ENCODE measurements at places on chromosomes 6 and 20. TPM values are rescaled to one million over a fixed set of nuclear protein-coding genes. Genes with fewer than 3 reads are reported as not detected.

WFDC10B gene
- total RNA-seq = not detected

IMPG1 gene
- total RNA-seq = not detected

VIP gene
- total RNA-seq = not detected

CST2 gene
- not detected for total RNA-seq

SPATS1 gene
- total RNA-seq = not detected

GHRH gene
- not detected for total RNA-seq

GSTA2 gene
- total RNA-seq = not detected

TAP2 gene
- total RNA-seq = 40.5 TPM

BPIFB2 gene
- total RNA-seq = not detected

HLA-DOB gene
- total RNA-seq = not detected

MACROD2 gene
- 0.38 TPM for total RNA-seq

CRISP1 gene
- total RNA-seq = not detected

NFATC2 gene
- total RNA-seq = 0.60 TPM

PSMB8 gene
- 72.4 TPM for total RNA-seq

GSTA1 gene
- total RNA-seq = not detected

SPATA25 gene
- total RNA-seq = 0.60 TPM

ABHD16B gene
- total RNA-seq = not detected

TCP11 gene
- total RNA-seq = not detected

ZBP1 gene
- not detected for total RNA-seq

POM121L2 gene
- not detected for total RNA-seq

NOTCH4 gene
- total RNA-seq = 0.82 TPM

UNC93A gene
- total RNA-seq = not detected

OR2J3 gene
- not detected for total RNA-seq
